Epithelial cell of alveolus of lung (primary cell): ENCODE measurements at places on chromosomes 6 and 20. TPM values are rescaled to one million over a fixed set of nuclear protein-coding genes. Genes with fewer than 3 reads are reported as not detected.

EZR gene
- total RNA-seq, result 20.8 and 87.5 TPM in 2 replicates

CALHM4 gene
- total RNA-seq, result not detected in 2 replicates

ANKRD66 gene
- not detected in 2 replicates for total RNA-seq

MYH7B gene
- not detected in 2 replicates for total RNA-seq

ZC3H12D gene
- not detected in 2 replicates for total RNA-seq
